ENCODE measurements at places on chromosomes 7 and 10. TPM values are rescaled to one million over a fixed set of nuclear protein-coding genes. Genes with fewer than 3 reads are reported as not detected.

Gene VIPR2
- 2.1 TPM for total RNA-seq

Gene EPO
- total RNA-seq = not detected

Gene NT5C2
- 92.9 TPM for total RNA-seq

Gene WBP1L
- 52.4 TPM for total RNA-seq

- no peak for DNase-seq
Observed at GRCh38 chr10:78944723-78945312, 123.9 kb upstream of the ZMIZ1 start.

DNA sequence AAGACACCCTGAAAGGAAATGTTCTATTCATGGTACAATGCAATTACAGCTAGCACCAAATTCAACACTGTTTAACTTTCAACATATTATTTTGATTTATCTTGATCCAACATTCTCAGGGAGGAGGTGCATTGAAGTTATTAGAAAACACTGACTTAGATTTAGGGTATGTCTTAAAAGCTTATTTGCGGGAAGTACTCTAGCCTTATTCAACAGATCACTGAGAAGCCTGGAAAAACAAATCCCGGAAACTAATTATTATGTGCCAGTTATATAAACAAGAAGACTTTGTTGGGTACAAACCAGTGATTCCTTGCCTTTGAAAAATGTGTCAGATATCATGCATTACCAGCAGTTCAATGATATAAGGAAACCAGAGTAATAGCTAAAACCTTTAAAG is 160.1 kb downstream of the CFTR start:
- no peak for DNase-seq

DNA sequence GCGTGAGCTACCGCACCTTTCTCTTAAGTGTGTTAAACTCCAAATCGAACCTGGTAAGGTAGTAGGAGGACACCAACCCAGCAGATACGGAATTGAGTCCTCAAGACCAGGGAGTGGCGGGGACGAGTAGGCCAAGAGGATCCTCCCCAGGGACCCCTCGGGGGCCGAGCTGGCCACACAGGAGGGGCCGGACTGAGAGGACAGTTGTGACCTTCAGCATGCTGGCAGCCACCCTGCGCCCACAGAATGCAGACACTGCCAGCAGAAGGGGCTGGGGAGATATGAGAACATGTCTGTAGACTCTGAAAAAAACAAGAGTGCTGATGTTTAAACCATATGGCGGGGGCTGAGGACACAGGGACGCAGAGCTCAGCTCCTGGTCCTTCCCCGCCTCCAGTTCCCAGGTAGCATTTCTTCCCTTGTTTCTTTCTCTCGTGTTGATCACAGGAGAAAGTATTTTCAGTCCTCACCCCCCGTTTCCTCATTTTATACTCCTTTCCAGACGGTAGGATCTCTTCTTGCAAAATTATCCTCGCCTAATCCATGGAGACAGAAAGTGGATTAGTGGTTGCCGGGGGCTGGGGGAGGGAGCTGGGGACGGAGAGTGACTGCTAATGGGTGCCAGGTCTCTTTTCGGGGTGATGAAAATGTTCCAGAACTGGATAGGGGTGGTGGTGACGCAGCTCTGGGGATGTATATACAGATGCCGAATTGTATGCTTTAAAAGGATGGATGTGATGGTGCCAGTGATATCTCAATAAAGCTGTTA is 11.5 kb upstream of the UNCX start:
- no peak for DNase-seq

DNA sequence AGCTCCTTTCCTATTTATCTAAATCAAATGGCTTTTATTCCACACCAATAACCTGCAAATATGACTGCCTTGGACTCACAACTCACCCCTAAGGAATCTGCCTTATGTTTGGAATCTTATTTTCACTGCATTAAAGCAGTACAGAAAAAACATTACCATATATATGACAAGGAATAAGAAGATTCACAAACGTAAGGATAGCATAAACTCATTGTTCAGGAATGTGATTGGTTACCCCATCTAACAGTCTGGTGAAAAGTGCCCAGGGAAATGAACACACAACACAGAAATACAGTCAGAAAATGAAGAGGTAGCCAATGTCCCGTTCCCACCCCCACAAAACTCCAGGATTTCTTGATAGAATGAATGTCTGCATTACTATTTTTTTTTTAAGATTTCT is 2.0 kb downstream of the PPP3CB start:
- DNase-seq = no peak
